ENCODE measurements at places on chromosomes 13 and 19. TPM values are rescaled to one million over a fixed set of nuclear protein-coding genes. Genes with fewer than 3 reads are reported as not detected.

NXNL1 gene
- not detected for polyA plus RNA-seq

KLK14 gene
- not detected for polyA plus RNA-seq

TGFBR3L gene
- polyA plus RNA-seq: not detected

CAB39L gene
- polyA plus RNA-seq: 40.3 TPM

ONECUT3 gene
- 1.6 TPM for polyA plus RNA-seq

SULT2A1 gene
- polyA plus RNA-seq: not detected

SLC5A5 gene
- polyA plus RNA-seq: not detected

KANK3 gene
- 1.0 TPM for polyA plus RNA-seq

URAD gene
- not detected for polyA plus RNA-seq

ENOX1 gene
- 42.6 TPM for polyA plus RNA-seq

CGB2 gene
- polyA plus RNA-seq: not detected

CEACAM16 gene
- not detected for polyA plus RNA-seq

SELENOV gene
- polyA plus RNA-seq: 1.3 TPM

PTH2 gene
- polyA plus RNA-seq: not detected

ZNF723 gene
- polyA plus RNA-seq: not detected

PSG11 gene
- polyA plus RNA-seq: not detected

C19orf38 gene
- not detected for polyA plus RNA-seq

ZNF584 gene
- polyA plus RNA-seq: 29.6 TPM

MUC16 gene
- polyA plus RNA-seq: not detected

C13orf42 gene
- polyA plus RNA-seq: not detected

PDE4C gene
- polyA plus RNA-seq: 2.6 TPM

TMEM255B gene
- 0.12 TPM for polyA plus RNA-seq

FAM216B gene
- polyA plus RNA-seq: not detected

COL5A3 gene
- 0.11 TPM for polyA plus RNA-seq

PSG2 gene
- not detected for polyA plus RNA-seq

All from neural cell (in vitro differentiated cells).